ENCODE measurements at places on chromosomes 6 and 20.

GRCh38 chr6:5174244-5174643 lies 86.5 kb downstream of the LYRM4 start:
- no peak for DNase-seq

DNA sequence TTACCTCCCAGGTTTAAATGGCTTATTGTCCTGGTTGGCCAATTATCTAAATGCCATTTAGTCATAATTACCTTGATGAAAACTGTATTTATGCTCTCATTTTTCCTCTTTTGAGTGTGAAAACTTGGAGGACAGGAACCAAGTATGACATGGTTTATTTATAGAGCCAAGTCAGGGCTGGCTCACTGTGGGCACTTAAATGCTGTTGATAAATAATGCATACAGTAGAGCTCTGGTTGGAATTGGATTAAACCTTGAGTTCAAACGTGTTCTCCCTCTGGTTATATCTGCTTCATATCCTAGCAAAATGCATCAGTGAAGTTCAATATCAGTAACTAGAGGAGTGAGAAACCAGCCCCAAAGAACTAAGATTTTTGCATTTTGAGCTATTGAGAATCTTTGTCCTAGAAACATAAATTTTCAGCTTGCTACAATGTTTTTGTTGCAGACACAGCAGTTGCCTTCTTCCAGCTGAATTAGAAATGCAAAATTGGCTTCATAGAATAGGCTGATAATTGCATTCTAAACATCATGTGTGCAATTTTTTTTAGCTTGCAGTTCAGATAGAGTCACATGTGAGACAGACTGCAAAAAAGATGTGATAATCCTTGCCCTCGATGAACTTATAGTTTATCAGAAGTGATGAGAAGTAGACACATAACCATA lies 255.8 kb downstream of the BTBD3 start:
- no peak for DNase-seq

- DNase-seq = no peak
These were observed 207.5 kb downstream of the FOXC1 start for GRCh38 chr6:1817033-1817761.

DNA sequence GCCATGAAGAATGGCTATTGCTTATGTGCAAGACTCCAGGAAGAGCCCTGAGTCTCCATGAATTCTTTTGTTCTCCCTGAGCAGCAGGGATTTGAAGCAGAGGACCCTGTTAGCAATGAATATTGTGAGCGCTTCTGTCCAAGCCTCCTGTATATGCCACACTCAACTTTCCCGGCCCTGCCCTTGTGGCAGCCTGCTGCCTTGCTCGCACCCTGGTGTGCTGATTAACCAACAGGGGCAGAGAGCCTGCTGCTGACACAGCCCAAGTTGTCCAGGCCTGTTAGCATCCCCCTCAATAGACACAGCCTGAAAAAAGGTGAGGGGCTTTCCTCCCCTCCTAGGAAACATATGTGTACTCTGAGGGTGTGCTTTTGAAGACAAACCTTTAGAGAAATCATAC lies 131.4 kb downstream of the BMP2 start:
- no peak for DNase-seq

GRCh38 chr6:30885481-30885998 lies 1.2 kb downstream of the DDR1 start:
- DNase-seq = no peak

- DNase-seq = no peak
These were observed 22.7 kb upstream of the GGTLC1 start for GRCh38 chr20:24011282-24011681.

DNA sequence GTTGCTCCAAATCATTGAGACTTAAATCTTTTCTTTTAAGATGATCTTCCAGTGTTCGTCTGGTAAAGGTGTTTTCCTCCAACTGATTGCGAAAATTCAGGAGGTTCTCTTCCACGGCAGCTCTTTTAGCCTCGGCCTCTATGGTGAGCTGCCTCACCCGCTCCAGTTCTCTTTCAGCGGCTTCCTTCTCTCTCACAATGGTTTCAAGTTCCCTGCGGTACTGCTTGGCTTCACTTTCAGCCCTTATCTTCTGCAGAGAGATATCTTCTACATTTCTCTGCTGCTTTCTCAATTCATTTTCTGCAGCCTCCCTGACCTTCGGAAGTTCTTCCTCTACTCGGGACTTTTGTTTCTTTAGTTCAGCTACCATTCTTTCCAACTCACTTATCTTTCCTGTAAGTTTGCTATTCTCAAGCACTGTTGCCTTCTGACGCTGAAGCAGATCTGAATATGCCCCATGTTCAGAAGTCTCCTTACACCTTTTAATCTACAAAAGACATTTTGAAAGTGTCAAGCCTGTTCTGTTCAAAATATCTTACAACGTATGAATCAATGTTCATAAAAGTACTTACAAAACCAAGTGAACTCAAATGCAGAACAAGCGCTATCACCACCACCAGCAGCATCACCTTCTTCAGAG lies 22.3 kb downstream of the DST start:
- no peak for DNase-seq

DNA sequence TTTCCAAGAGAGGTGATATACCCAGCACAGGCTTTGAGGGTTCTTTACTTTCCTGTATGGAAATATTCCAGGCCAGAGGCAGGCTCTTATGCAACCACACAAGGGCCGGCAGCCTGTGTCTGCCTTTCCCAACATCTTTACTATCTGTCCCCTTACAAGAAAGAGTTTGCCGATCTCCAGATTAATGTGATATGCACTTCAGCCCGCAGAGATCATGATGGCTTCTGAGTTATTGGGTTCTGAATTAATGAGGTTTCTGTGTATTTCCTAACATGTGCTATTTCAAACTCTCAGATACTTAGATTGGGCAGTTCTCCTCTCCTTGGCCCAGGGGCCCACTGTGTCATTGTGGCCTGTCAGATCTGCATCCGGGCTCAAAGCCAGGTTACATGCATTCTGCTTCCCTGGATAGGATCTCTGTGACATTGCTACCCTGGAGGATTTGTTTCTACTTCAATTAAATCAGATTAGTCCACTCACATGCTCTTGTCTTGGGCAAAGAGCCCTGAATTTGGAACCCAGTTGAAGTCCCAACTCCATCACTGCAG lies 56.6 kb downstream of the TGM2 start:
- no peak for DNase-seq

DNA sequence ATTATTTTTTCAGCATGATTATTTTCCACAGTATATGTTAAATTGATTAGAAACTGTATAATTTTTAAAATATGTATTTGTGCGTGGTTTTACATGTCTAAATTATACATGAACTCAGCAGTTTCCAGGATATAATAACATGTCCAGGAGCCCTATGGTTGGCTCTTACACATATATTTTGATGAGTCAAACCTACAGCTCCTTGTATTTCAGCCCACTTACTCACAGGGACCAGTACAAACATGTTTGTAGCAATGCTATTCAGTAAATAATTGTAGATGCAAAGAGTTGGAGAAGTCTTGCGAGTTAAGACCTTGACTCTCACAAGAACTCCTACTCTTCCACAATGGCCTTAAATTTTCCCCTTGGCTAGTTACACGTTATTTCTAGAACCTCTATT lies 107.2 kb upstream of the SASH1 start:
- DNase-seq = no peak

DNA sequence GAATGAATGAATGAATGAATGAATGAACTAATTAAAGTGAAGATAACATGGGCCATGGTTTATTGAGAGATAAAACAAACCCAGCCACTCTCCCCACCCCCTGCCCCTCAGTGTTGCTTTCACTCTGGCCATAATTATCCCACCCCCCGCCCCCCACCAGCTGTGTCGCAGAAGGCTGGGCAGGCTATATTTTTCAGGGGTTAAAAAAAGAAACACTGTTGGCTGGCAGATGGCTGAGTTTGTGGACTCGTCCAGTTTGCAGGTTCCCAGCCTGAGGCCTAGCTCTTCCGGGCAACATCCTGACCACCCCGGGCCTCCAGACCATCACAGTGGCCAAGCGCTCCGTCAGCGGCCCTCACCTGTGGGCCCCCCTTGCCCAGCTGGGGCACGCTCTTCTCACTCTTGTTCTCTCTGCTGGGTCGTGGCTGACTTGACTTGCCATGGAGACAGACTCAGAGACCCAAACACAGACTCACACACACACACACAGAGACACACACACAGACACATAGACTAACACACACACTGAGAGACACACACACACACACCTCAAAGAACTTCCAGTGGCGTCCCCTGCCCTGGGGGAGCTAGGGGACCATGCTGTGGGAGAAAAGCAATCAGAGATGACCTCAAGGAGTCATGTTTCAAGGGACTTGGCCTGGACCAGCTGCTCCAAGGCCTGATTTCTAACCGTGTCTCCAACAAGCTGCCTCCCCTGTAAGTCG lies 2.2 kb upstream of the GRM4 start:
- DNase-seq = no peak

DNA sequence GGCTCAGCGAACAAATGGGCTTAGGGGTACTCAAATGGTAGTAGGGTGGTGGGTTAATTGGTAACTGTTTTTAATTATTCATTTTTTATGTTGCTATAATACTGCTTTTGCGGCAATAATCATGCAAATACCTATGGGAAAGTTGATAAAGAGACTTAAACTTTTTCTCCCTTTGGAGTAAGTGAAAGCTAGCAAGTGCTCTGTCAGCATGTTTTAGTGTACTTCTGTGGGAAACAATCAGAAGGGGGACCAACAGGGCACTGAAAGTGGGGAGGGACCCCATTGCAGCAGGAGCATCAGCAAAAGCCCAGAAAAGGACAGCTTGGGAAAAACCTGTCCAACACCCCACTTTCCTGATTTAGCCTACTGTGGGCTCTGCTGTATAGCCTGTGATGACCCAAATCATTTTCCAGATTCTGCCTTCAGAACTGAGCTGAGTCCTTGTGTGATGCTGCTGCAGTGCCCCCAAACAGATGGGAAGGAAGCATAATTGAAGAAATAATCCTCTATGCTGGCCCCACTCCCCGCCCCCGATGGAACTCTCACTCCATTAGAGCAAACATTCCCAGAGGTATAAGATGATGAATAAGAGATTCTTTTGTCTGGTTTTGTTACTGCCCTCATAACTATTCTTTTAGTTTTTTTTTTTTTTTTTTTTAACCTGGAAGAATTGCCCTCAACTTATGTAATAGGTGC lies 322.8 kb downstream of the CD83 start:
- DNase-seq = no peak

DNA sequence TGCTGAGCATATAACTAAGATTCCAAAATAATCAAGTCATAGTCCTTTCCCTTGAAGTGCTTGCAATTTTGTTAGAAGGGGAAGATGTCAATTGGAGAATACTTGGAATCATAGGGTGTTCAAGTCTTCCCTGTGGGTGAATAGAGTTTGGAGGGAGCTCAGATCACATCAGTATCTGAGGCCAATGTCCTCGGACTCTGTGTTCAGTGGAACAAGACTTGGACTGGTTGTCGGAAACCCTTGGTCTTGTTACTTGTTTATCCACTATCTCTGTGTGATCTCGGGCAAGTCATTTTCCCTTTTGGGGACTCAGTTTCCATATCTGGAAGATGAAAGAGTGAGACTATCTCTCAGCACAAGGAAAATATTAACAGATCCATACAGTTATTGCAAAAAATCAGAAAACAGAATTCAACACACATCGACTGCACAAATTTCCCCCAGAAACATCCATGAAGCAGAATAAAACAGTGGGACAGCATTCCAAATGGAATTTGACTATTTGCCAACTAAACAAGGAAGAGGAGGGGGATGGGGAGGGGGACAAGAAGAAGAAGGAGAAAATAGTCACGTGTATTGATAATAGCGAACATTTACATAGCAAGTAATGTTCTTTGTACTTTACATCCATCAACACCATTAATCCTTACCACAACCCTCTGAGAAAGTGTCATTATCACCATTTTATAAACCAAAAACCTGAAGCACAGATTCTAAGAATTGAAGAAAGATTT lies 3.9 kb upstream of the EDEM2 start:
- DNase-seq = no peak

- DNase-seq = no peak
These were observed 48.5 kb upstream of the CCDC167 start for GRCh38 chr6:37548067-37548674.

DNA sequence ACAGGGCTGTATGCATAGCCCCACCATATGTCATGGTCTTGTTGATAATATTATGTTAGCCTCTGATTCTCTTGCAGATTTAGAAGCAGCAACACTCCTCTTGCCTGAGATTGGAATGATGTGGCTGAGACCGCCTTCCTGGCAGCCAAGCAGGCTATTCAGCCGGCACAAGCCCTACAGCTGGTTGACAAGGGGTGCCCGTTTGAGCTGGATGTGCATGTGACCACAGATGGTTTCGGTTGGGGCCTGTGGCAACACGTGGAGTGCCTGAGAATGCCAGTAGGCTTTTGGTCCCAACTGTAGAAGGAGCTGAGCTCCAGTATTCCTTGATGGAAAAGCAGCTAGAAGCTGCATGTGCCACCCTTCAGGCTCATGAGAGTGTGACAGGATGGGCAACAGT lies 303.6 kb upstream of the POU3F2 start:
- no peak for DNase-seq

DNA sequence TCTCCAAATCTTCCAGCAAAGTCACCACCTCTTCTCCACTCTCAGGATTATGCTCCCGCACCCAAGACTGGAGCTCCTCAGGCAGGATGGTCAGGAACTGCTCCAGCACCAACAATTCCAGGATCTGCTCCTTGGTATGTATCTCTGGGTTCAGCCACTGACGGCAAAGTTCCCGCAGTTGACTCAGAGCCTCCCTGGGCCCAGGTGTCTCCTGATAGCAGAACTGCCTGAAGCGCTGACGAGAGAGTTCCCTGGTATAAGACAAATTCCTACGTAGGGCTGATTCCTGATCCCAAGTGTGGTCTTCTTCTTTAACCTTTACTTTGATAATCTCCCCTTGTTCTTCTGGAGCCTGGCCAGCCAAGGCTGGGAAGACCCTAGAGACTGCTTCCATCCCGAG lies 60.6 kb downstream of the GPX5 start:
- no peak for DNase-seq

GRCh38 chr6:140590641-140591040 lies 1216.2 kb upstream of the CITED2 start:
- no peak for DNase-seq

- no peak for DNase-seq
These were observed 49.2 kb upstream of the ALDH8A1 start for GRCh38 chr6:134999107-134999506.

DNA sequence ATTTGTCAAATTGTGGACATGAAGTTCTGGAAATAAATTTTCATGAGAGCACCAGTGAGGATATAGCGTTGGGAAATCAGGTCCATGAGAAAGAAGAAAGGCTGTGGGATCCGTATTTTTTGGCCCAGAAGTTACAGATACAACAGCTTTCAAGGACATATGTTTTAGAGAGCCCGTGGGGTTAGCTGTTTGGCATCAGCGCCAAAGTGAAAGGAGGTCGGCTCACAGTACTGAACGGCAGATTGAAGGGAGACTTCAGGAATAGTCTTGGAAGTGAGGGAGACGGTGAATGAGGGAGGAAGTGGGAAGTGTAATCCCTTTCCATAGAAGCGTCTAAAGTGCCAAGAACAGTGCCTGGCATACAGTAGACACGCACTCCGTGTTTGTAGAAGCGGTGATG lies 31.8 kb downstream of the ZDHHC14 start:
- no peak for DNase-seq

- DNase-seq = peak; percentile 62
These were observed 4.5 kb upstream of the EBF4 start for GRCh38 chr20:2688041-2688591.

GRCh38 chr6:69064226-69064625 lies 429.1 kb downstream of the ADGRB3 start:
- DNase-seq = no peak

All from activated gamma-delta T cell (primary cell).